CD8-positive, alpha-beta memory T cell (primary cell): ENCODE measurements at places on chromosomes 6 and 20. TPM values are rescaled to one million over a fixed set of nuclear protein-coding genes. Genes with fewer than 3 reads are reported as not detected.

DNA sequence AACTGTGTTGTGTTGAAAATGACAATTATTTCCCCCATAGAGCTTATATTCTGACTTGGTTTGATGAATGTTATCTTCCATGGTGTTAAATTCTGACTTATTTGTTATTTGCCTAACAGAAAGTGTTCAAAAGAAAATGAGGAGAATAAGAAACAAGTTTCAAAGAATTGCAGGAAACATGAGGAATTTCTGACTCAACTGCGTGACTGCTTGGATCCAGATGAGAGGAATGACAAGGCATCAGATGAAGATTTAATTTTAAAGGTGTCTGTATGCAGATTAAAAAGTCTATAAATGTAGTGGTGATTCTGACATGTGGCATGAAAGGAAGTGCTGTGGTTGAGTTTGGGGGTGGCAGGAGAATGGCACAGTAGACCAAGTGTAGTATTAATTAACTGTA lies 50.6 kb downstream of the CCDC170 start:
- H3K27ac ChIP-seq, result no peak overlapping the region
- H3K4me3 ChIP-seq, result no peak overlapping the region
- H3K36me3 ChIP-seq, result no peaks in the 10 kb centered on the region

DNA sequence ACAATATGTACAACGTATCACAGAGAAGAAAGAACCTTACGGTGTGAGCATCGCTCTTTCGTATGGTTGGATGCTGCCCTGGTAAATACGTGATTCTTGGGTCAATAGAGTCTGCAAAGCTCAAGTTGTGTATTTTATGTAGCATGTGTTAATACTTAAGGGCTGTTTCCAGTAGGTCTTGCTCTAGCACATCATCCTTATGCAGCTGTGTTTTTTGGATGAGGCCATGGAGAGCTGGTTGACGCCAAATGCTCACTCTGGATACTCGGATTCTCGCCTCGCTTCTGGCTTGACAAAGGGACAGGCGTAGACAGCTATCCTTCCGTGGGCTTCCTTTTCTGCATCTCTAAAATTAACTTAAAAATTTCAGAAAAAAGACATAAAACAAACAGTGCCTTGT lies 38.9 kb downstream of the SNRNP48 start:
- DNase-seq, result no peak
- no peak overlapping the region for H3K4me3 ChIP-seq
- no peaks in the 10 kb centered on the region for H3K4me1 ChIP-seq
- no peaks in the 10 kb centered on the region for H3K36me3 ChIP-seq
- no peak overlapping the region for H3K27ac ChIP-seq

Gene MEI4
- total RNA-seq, result not detected

Gene ZNF334
- total RNA-seq, result 1.3 TPM

GRCh38 chr20:54078296-54078984 lies 8.0 kb upstream of the BCAS1 start:
- H3K27ac ChIP-seq, result no peak overlapping the region
- peak; percentile 23 for DNase-seq
- H3K36me3 ChIP-seq, result no peaks in the 10 kb centered on the region
- H3K27me3 ChIP-seq, result no peaks in the 10 kb centered on the region

DNA sequence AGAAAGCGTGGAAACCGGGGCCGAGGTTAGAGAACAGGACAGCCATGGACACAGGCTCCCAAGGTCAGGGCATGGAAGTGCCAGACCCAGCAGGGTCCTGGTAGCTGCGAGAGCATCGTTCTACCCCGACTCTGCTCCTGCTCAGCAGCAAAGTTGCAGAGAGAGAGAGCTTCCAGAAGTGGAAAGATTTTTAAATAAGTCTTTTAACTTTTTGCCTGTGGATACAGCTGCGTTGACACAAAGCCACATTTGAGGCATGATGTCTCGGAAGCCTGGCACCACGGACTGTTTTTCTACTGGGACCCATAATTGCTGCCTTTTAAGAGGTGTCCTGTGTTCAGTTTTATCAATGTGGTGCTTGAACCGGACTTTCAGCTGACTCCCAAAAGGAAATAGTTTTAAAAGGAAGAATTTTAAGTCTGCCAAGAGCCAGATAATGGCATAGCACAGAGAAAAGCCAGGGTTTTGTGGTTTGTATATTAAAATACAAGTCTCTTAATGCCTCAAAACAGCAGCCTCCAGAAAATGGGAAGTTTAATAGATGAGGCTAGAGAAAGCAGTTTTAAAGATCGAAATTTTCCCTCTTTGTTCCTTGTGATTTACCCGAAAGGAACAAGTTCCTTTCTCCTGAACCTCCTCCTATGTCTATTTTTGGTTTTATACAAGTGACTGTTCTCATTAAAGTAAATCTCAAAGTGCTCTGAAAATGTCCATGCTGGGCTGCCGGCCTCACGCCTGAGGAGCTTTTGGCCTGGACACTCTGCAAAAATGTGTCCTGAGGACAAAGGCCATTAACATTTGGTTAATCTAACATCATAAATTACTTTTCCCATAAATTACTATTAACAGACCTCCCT lies 91.5 kb downstream of the RIN2 start:
- no peak overlapping the region for H3K4me3 ChIP-seq
- H3K36me3 ChIP-seq, result no peaks in the 10 kb centered on the region

DNA sequence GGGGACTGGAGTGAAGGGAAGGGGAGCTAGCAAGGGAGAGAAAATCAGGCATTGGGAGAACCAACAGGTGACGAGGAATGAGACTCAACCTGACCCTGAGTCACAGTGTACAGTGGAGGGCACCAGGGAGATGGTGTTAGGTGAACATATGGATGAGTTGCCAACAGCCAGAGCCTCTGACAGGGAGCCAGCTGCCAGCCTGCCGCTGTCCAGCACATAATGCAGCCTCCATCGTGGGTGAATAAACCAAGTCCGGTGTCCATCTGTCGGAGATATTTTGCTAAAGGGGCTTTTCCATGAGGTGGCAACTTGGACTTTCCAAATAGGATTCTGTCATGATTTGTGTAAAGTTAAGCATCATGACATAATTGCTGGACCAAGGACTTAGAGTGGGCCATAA lies 88.1 kb downstream of the CDH4 start:
- no peaks in the 10 kb centered on the region for H3K36me3 ChIP-seq
- DNase-seq, result no peak
- H3K4me3 ChIP-seq, result no peak overlapping the region
- no peak overlapping the region for H3K27ac ChIP-seq

Gene FOXS1
- total RNA-seq, result not detected

DNA sequence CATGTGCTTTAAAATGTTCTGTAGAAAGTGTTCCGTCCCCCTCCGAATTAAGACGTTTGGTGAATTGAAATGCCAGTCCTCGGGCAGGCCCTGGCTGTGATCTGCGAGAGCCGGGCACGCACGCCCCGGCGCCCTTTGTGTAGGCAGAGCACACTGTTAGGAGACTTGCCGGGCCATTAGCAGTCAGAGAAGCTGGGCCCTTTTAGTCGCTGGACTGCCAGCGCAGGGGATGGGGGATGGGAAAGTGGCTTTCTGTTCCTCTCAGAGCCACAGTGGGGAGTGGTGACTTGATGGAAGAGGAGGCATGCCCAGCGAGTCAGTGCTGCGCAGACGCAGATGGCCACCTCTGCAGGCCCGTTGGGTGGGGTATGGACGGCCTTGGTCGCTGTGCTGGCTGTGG lies 2.2 kb downstream of the PPP1R3G start:
- no peak overlapping the region for H3K27ac ChIP-seq
- no peaks in the 10 kb centered on the region for H3K27me3 ChIP-seq
- H3K4me1 ChIP-seq, result no peaks in the 10 kb centered on the region

Gene BPIFB1
- not detected for total RNA-seq

Gene SNX14
- total RNA-seq, result 52.4 TPM

Gene MYH7B
- total RNA-seq, result 0.16 TPM

Gene EYA4
- total RNA-seq, result not detected

DNA sequence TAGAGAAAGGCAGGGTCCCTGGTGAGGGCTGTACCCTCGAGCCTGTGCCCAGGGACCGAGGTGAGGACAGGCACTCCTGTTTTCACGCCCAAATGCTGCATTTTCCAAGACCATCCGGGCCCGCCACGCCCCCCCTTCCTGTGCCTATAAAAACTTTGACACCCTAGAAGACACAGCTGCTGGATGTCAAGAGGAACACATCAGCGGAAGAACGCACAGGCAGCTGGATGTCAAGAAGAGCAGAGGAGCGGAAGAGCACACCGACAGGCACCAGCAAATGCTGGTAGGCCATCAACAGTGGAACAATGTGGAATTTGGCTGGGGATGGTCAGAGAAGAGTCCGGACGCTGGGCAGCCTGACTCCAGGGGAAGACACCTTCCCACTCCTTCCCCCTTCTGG lies 56.1 kb downstream of the TXLNB start:
- H3K27ac ChIP-seq, result no peak overlapping the region
- no peaks in the 10 kb centered on the region for H3K27me3 ChIP-seq
- no peak for DNase-seq
- no peaks in the 10 kb centered on the region for H3K4me1 ChIP-seq

DNA sequence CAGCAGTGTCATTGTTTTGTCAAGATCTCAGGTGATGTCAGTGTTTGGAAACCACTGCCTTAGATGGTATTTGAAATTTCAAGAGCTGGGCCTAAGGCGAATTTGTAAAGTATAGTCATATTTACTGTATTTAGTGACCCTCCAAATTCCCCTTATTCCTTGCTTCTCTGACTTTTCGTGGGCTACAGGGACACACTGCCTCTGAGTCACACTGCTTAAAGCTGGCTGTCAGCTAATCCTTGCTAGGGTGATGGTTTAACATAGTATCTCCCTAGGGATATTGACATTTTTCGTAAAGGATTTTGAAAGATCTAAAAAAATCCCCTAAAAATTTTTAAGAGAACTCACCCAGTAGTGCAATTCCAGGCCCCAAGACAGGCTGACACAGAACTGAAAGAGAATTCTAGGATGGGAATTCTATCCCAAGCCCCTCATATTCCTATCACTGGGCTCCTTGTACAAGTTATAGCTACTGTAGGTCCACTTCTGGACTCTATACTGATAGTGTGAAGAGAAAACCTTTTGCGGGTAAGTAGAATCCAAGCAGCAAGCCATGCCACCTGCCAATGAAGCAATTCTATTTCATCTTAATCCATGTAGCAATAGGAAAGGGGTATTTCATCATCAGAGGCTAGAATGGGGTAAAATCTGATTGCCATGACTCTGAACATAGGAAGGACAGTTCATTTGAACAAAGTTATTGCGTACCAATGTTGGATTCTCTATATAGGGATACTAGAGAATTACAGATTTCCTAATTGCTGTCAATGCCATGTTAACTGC lies 4.3 kb downstream of the BMP6 start:
- H3K27me3 ChIP-seq, result peaks cover 34% of the 10 kb centered on the region
- no peak overlapping the region for H3K4me3 ChIP-seq
- no peak overlapping the region for H3K27ac ChIP-seq
- DNase-seq, result no peak
- no peaks in the 10 kb centered on the region for H3K36me3 ChIP-seq

DNA sequence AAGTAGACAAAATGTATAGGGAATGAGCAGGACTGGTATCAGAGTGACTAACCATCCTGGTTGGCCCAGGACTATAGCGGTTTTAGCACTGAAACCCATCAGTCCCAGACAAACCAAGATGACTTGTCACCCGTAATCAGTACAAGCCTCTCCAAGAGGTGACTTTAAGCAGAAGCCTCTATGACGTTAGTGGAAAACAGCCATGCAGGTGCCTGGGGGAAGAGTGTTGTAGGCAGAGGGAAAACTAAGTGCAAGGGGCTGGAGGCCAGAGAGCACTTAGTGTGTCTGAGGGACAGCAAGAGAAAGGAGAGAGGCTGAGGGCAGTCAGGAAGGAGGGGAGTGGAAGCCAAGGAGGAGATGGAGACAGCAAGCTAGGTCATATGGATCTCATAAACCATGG lies 2.1 kb downstream of the SGK2 start:
- DNase-seq, result no peak
- no peak overlapping the region for H3K27ac ChIP-seq
- no peaks in the 10 kb centered on the region for H3K4me1 ChIP-seq
- H3K27me3 ChIP-seq, result no peaks in the 10 kb centered on the region

Gene CST2
- not detected for total RNA-seq

Gene EFCAB8
- 0.35 TPM for total RNA-seq

Gene TNFAIP3
- 298 TPM for total RNA-seq

GRCh38 chr6:130966344-130966980 lies 96.6 kb downstream of the EPB41L2 start:
- H3K4me1 ChIP-seq, result no peaks in the 10 kb centered on the region
- no peak overlapping the region for H3K27ac ChIP-seq
- no peaks in the 10 kb centered on the region for H3K36me3 ChIP-seq
- no peak for DNase-seq

Gene NT5E
- total RNA-seq, result 15.4 TPM

Gene MUCL3
- total RNA-seq, result not detected

DNA sequence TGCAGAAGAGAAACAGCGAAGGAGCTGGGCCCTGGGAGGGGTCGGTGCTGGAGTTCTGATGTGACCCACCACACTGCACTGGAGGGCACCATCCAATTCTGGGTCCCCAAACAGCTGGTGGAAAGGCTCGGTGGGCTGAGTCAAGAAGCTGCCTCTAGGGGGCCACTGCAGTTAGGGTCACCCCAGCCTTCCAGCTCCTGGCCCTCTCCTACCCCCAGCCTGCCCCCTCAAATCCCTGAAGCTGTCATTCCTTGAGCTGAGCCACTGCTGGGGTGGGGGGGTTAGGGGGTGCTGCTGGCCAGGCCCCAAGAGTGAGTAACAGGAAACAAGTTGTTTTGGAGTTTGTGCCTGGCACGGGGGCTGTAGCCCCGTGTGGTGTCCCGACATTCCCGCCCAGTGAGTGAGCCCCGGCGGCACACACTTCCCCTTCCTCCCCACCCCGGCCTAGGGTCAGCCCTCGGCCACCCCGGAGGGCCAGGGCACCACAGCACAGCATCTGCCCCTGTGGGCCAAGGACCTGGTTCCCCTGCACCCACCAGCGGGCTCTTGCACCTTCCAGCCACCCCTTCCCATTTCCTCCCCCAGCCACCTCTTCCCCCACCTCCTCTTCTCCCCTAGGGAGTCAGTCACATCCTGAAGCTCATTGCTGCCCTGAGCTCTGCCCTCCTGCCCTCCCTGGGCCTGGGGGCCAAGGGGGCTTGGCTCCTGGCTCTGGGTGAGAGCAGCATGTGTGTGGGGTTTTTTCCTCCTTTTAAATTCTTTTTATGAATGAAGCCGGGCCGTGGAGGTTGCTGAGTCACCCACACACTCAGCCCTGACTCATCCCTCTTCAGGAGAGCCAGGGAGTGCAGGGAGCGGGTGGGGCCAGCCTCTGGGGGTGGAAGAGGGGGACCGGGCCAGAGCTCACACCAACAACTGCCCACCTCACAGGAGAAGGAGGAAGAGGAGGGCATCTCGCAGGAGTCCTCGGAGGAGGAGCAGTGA lies 4.6 kb downstream of the SMIM29 start:
- peak overlapping the region; percentile 24 for H3K27ac ChIP-seq
- H3K36me3 ChIP-seq, result peaks cover 16% of the 10 kb centered on the region
- no peak for DNase-seq

DNA sequence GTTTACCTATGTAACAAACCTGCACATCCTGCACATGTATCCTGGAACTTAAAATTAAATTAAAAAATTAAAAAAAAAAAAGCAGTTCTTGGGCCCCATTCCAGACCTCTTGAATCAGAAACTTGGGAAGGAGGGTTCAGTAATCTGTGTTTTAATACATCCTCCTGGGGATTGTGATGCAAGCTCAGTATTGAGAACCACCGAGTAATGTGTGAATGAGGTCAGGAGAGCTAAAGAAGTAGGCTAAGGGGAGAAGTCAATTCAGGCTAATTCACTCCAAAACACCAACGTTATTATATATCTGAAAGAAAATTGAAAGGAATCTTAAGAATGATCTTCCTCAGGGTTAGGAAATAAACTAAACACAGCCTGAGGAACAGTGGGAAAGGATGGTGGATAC lies 120.4 kb downstream of the RNF144B start:
- no peaks in the 10 kb centered on the region for H3K4me1 ChIP-seq
- H3K27me3 ChIP-seq, result no peaks in the 10 kb centered on the region
- DNase-seq, result no peak

Gene ERVFRD-1
- not detected for total RNA-seq
